ENCODE measurements at places on chromosomes 3 and 15.

- DNase-seq, result no peak
Measured at GRCh38 chr3:102791641-102792589, 357.1 kb downstream of the ZPLD1 start.

- no peak for DNase-seq
Measured at GRCh38 chr3:112638327-112639020, 2.5 kb downstream of the CCDC80 start.

- no peak for DNase-seq
Measured at GRCh38 chr3:35685153-35685552, 45.8 kb downstream of the ARPP21 start.

DNA sequence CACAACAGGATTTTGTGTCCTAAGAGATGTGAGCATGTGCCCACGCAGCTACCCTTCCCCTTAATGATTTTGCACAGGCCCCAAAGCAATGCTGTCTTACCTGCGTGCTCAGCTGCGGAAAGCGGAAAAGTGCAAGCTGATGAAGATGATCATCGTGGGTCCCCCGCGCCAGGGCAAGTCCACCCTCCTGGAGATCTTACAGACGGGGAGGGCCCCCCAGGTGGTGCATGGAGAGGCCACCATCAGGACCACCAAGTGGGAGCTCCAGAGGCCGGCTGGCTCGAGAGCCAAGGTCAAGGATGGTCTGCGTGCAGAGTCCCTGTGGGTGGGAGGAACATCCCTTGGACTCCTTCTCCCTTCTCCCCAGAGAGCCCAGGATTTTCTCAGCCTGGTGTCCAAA is 103.1 kb downstream of the LRRK1 start:
- no peak for DNase-seq

GRCh38 chr3:186362988-186363387 is 954 bp upstream of the DGKG start:
- no peak for DNase-seq

DNA sequence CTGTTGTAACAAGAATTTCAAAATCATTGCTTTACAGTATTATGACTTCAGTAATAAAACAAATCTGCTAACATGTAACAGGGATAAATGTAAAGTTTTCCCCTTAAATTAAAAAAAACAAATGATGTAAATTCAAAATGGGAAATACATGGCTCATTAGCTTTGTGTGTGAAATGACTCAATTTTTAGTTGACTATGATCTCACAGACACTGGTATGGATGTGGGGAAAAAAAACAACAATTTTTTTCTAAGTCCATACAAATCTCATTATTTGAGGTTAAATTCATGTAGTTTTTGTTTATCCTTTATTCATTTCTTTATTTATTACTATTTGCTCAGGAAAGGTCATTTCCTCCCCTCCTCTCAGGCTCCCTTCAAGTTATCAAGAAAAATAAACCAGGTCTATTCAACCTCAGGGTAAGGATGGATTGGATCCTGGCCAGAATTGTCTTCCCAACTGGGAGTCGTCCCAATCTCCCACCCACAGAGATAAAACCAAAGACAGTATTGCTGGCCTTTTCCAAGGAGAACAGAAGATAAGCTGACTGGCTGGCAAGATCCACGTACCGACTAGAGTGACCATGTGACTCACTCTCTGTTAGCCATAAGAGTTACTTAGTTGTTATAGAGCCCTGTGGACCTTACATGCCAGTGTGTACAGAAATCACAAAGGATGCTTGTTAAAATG is 373.3 kb downstream of the GAP43 start:
- DNase-seq, result no peak
